ENCODE measurements at places on chromosomes 3 and 15.
A peak's percentile ranks its signal among the peaks of the same experiment; 100 is the strongest.

DNA sequence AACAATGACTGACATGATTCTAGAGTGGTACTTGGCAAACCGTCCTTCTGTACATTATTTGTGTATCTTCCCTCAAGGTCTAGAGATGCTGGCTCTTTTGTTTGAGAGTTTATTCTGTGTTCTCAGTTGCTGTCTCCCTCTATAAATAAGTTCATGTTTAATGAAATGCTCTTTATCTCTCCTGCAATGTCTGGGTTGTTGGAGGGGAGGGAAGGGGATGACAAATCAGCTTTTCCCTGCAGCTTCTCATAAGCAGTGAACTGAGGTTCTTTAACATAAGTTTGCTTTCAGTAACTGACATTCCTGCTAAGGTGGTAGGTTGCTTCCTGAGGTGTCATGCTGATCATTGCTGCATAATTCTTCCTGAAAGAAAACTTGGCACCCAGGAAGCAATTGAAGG, 21.8 kb downstream of the ITPR1 start:
- no peak for DNase-seq

- DNase-seq = no peak
Measured at GRCh38 chr3:18483226-18483625, 58.1 kb upstream of the SATB1 start.

- no peak for DNase-seq
Measured at GRCh38 chr3:39753391-39753790, 56.0 kb upstream of the MYRIP start.

GRCh38 chr3:50258979-50259378, 10.0 kb upstream of the SEMA3B start:
- no peak for DNase-seq

DNA sequence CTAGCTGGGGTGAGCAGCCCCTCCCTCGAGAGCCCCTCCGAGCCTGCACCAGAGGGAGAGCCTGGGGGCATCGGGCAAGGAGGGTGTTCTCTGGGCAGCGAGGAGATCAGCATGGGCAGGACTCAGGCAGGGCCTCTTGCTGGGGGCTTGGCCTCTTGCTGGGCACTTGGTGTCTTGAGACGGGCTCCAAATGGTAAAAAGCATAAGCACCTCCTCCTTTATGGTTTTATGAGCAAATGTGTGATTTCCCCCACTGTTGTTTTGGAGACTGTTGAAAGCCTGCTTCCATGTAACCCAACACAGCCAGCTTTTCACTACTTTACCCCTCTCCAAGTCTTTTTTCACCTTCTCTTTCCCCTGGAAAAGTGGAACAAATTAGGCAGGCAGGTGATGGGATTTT, 239.3 kb downstream of the TLE3 start:
- DNase-seq = no peak

GRCh38 chr3:172869368-172869771, 118.8 kb downstream of the ECT2 start:
- DNase-seq = no peak

- DNase-seq = no peak
Measured at GRCh38 chr15:31096563-31096962, 5.0 kb downstream of the TRPM1 start.

GRCh38 chr15:61996056-61996635, 64.1 kb downstream of the VPS13C start:
- DNase-seq = no peak

- DNase-seq = no peak
Measured at GRCh38 chr3:64011685-64012084, 11.6 kb downstream of the PSMD6 start.

DNA sequence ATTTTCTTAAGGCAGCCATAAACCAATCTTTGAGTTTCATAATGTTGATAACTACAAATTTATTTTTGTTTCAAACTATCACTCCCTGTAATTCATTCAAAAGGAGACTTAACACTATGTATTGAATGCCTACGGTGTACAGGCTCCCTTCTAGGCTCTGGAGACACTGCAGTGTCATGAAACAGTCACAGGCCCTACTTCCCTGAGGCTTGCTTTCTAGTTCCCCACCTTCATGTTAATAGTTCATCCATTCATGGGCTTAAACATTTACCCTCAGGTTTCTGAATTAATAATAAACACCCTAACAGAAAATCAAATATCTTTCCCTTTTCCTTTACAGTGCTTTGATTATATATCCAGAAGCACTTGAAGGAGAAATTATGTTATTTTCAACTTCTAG, 168.7 kb downstream of the CHL1 start:
- no peak for DNase-seq

- no peak for DNase-seq
Measured at GRCh38 chr3:177213801-177214535, 16.7 kb upstream of the TBL1XR1 start.

GRCh38 chr3:98185180-98185579, 18.7 kb downstream of the OR5H15 start:
- DNase-seq = peak; percentile 3

GRCh38 chr15:60044636-60045270, 40.6 kb downstream of the FOXB1 start:
- DNase-seq = peak; percentile 65

DNA sequence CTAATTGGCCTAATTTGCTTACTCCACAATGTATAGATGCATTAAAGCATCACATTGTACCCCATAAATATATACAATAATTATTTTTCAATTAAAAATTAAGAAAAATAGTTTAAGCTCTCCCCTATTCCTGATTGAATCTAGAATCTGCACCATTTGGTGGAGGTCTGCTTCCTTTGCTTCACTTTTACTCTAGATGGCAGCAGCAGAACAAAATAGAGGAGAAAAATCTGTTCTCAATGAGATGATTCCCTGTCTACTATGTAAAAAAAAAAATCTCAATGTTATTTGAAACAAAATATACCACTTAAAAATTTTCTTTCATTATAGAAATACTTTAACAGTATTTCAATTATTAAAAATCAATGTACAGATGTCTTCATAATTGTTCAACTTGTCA, 109.6 kb upstream of the FXR1 start:
- peak; percentile 6 for DNase-seq

- DNase-seq = peak; percentile 88
Measured at GRCh38 chr15:66702035-66702786, at the start of gene SMAD6. TSS of gene SMAD6 (plus strand) at chr15:66702236. CDS start at chr15:66703259, 1,023 bp downstream.

DNA sequence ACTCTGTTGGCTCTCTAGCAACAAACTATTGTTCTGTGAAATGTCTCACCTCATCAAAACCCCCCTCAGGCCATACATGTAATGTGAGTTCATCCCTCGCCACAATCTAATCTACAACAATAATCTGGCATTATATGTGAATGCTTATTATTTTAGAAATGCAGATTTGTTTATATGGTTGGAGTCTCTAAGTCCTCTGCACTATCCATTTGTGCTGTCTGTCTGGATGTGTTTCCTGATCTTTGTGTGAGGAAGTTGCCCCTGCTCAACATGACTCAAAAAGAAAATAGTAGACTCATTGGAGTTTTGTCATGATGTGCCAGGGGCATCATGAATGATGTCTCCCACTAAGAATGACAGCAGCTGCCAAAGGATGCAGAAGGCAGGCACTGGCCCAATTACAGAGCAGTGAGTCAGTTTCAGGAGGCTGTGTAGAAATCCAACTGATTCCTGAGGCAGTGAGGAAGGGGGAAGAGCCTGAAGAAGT, 161.6 kb upstream of the PDZRN3 start:
- DNase-seq = no peak

DNA sequence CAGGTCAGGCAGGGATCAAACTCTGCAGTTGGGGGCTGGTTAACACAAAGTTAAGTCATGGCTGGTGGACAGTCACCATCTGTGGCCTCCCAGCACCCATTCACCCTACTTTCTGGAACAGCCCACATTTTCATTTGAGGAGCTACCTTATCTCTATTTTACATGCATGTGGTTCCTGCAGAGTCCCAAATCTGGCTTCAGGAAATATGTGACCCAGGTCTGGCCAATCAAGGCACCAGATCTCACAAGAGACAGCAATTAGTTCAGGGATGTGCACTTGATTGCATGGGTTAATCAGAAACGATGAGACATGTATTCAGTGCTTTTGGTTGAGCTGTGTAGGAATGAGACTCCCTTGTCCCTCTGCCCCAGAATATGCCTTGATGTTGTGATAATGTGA, 170.9 kb downstream of the NR2F2 start:
- DNase-seq = no peak

DNA sequence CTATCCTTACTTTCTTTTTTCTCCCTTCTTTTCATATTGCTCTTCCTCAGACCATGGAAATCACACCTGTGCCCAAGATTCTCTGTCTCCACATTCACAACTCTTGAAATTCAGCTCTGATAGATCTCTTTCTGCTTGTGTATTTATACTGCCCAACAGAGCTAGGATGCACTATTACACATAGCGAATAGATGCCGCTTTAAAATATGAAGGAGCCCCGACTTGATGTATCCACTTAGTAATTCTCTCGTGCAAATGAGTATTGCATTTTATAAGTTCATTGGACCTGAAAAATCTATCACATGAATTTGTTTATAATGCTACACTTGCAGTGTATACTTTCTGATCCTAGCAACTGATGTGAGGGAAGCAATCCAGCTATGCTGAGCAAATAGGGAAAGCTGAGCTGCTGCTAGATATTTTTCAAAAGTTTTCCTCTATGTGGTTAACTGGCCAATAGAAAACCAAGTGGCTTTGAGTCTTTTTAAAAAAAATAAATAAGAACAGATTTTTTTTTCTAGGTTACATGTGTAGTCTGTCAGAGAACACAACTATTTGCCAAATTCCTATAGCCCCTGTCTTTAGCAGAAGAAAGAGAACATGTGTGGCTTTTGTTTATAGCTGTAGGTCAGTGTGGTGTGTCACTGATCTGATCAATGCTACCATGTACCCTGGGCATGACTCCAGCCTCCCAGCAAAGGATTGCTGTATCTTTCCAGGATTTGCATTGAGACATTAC, 64.3 kb upstream of the LEKR1 start:
- DNase-seq = no peak

- DNase-seq = no peak
Measured at GRCh38 chr3:160747422-160747821, 8.6 kb upstream of the PPM1L start.

DNA sequence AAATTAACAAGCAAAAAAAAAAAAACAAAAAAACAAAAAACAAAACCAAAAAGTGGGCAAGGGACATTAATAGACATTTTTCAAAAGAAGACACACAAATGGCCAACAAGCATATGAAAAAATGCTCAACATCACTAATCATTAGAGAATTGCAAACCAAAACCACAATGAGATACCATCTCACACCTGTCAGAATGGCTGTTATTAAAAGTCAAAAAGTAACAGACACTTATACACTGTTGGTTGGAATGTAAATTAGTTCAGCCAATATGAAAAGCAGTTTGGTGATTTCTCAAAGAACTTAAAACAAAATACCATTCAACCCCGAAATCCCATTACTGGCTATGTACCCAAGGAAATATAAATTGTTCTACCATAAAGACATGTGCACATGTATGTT, 222.4 kb upstream of the CD96 start:
- no peak for DNase-seq

- no peak for DNase-seq
Measured at GRCh38 chr3:13070391-13071070, 2.7 kb downstream of the IQSEC1 start.

DNA sequence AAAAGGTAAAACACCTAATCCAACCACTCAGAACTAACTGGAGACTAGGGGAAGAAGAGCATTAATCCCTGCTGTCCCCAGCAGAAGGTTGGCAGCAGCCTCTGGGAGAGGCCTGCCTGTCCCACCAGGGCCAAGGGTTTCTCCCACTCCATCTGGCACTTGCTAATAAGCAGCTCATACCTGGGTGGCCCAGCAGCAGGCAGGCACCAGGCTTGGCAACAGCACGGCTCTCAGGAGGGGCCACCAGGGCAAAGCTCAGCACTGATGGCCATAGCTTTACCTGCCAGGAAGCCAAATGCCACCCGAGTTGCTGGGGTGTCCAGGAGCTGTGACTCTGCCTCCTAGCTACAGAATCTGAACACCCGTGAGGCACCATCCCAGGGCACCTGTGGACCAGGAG, 58.3 kb downstream of the BOC start:
- no peak for DNase-seq

GRCh38 chr3:98994128-98994762, 92.8 kb upstream of the DCBLD2 start:
- no peak for DNase-seq

- no peak for DNase-seq
Measured at GRCh38 chr3:61663356-61664104, 102.2 kb downstream of the PTPRG start.

GRCh38 chr3:43794776-43795175, 104.0 kb downstream of the ABHD5 start:
- no peak for DNase-seq

DNA sequence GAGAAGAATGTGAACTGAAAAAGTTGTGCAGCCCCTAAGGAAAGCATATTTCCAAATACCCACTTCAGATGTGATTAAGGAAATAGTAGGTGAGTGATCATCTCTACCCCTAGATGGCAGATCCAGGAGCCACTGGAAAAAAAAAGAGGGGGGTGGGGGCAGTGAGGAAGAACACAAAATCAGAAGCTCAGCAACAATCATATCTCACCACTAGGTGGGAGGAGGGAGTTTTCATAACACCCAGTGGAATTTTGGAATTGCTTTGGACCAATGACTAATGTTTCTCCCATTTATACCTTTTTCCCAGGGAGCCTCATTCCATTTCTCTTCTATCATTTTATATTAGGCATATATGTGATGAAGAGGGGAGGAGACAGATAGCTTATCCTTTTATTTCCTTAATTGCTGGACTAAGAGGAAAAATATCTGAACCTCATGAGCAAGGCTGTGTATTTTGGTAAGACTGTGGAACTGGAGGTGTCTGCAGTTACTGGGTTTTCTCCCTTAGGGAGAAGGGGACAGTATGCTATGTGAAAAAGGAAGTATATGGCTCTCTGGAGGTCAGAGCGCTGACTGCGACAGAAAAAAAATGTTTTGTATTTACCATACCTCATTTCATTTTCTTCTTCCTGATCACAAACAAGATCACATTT, 363.4 kb downstream of the GAP43 start:
- DNase-seq = no peak

- DNase-seq = no peak
Measured at GRCh38 chr15:101652786-101653430, 727 bp upstream of the TM2D3 start.

- DNase-seq = no peak
Measured at GRCh38 chr15:50077651-50078050, 41.4 kb downstream of the ATP8B4 start.

DNA sequence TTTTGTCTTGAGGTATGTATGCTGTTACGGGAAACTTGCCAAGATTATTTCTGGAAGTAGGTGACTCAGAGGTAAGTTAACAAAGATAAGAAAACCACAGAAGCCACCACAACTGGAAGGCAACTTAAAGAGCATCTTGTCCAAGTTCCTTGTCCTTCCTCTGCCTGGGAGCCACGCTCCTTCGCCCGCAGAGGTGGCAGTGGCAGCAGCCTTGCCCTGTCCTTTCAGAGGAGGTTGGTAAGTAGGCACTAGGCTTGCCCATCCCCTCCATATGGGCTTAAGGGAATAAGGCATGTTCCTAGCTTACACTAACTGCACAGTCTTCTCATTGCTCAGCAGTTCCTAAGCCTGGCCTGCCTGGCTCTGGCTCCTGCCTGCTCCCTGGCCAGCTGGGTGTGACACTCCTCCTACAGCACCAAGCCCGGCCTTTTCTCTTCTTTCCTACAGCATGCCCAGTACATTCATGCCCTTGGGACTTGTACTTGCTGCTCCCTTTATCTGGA, 48.0 kb upstream of the RAB6B start:
- no peak for DNase-seq

GRCh38 chr15:85002517-85002916, 20.9 kb downstream of the PDE8A start:
- no peak for DNase-seq

- DNase-seq = no peak
Measured at GRCh38 chr3:198076722-198077308, 116.8 kb downstream of the LMLN start.

GRCh38 chr3:103968751-103969150, 1398.0 kb upstream of the ALCAM start:
- DNase-seq = no peak

- no peak for DNase-seq
Measured at GRCh38 chr3:19476281-19476680, 328.0 kb downstream of the KCNH8 start.

All from activated CD4-positive, alpha-beta T cell treated with anti-CD3 and anti-CD28 coated beads, Interleukin-2, Interleukin-6, amounts not matched to agents 100 ng/mL and 50 ng/mL, durations not matched to agents 16 hours and 8 hours (primary cell).